Heart left ventricle (tissue), 16 donors: ENCODE measurements at places on chromosomes 3 and 15. TPM values are rescaled to one million over a fixed set of nuclear protein-coding genes. Genes with fewer than 3 reads are reported as not detected.

Gene KIF15
- total RNA-seq = 0.87 TPM

Gene SIDT1
- total RNA-seq = 0.32 TPM

Gene DAPK2
- 56.2 TPM for total RNA-seq

Gene SUSD5
- total RNA-seq = 1.1 TPM

Gene GJD2
- not detected for total RNA-seq

Gene SLCO3A1
- total RNA-seq = 35.2 TPM

Gene ALPK3
- 116 TPM for total RNA-seq

Gene GOLGA8J
- total RNA-seq = not detected

Gene CD200
- 0.77 TPM for total RNA-seq

Gene C3orf80
- total RNA-seq = 0.35 TPM

Gene SPATA12
- total RNA-seq = not detected

Gene SNX22
- 1.9 TPM for total RNA-seq

Gene CCR8
- not detected for total RNA-seq

Gene SHC4
- total RNA-seq = 2.9 TPM

Gene CLDN11
- 3.0 TPM for total RNA-seq

Gene ZNF662
- total RNA-seq = 3.7 TPM

Gene MRAS
- 413 TPM for total RNA-seq

Gene GCNT3
- total RNA-seq = not detected

Gene LMAN1L
- 5.3 TPM for total RNA-seq

Gene GHSR
- not detected for total RNA-seq

Gene C3orf38
- 11.9 TPM for total RNA-seq

Gene CLDN18
- total RNA-seq = not detected

Gene SCAMP5
- total RNA-seq = 7.1 TPM

Gene MNS1
- total RNA-seq = 0.42 TPM

Gene CCR5
- 12.7 TPM for total RNA-seq

Gene CADPS
- 21.9 TPM for total RNA-seq

Gene VPS33B
- total RNA-seq = 3.5 TPM

Gene SCG5
- total RNA-seq = not detected

Gene KLHL40
- total RNA-seq = 0.19 TPM

Gene FBXW12
- total RNA-seq = not detected

Gene CIAO2A
- 48.4 TPM for total RNA-seq

Gene HES1
- 19.2 TPM for total RNA-seq

Gene GOLGA8S
- 0.48 TPM for total RNA-seq

Gene CCDC39
- not detected for total RNA-seq

Gene EPHA6
- 0.42 TPM for total RNA-seq

Gene CATSPER2
- total RNA-seq = 3.9 TPM

Gene FILIP1L
- 47.0 TPM for total RNA-seq

Gene PPP1R14D
- not detected for total RNA-seq

Gene IL17RD
- 3.5 TPM for total RNA-seq

Gene TGM5
- total RNA-seq = not detected

Gene EPHA3
- total RNA-seq = 2.9 TPM

Gene CLDN16
- not detected for total RNA-seq

Gene HTR3E
- not detected for total RNA-seq

Gene MESP2
- total RNA-seq = 0.64 TPM

Gene PRR20G
- not detected for total RNA-seq

Gene LINGO1
- total RNA-seq = 1.9 TPM

Gene CNTN3
- 2.8 TPM for total RNA-seq

Gene SCN10A
- 0.05 TPM for total RNA-seq

Gene OR4F6
- total RNA-seq = not detected

Gene KCTD6
- total RNA-seq = 6.5 TPM

Gene CLSTN2
- total RNA-seq = 6.5 TPM

Gene NGRN
- 115 TPM for total RNA-seq
